Lower lobe of right lung (tissue), 2 donors: ENCODE measurements at places on chromosomes 5 and 9. TPM values are rescaled to one million over a fixed set of nuclear protein-coding genes. Genes with fewer than 3 reads are reported as not detected.

Gene CCNI2
- 1.1 TPM for total RNA-seq

- no peak overlapping the region for H3K27ac ChIP-seq
- peaks cover 8% of the 10 kb centered on the region for H3K36me3 ChIP-seq
- no peaks in the 10 kb centered on the region for H3K27me3 ChIP-seq
- peaks cover 42% of the 10 kb centered on the region for H3K4me1 ChIP-seq
Observed at GRCh38 chr9:136059851-136060670, 35.0 kb downstream of the NACC2 start.

- peak overlapping the region; percentile 75 for H3K4me3 ChIP-seq
- peaks cover 4% of the 10 kb centered on the region for H3K4me1 ChIP-seq
- H3K27me3 ChIP-seq, result no peaks in the 10 kb centered on the region
- H3K27ac ChIP-seq, result peak overlapping the region; percentile 82
- no peaks in the 10 kb centered on the region for H3K36me3 ChIP-seq
Observed at GRCh38 chr5:1634337-1634661, 110.5 kb upstream of the LPCAT1 start.

DNA sequence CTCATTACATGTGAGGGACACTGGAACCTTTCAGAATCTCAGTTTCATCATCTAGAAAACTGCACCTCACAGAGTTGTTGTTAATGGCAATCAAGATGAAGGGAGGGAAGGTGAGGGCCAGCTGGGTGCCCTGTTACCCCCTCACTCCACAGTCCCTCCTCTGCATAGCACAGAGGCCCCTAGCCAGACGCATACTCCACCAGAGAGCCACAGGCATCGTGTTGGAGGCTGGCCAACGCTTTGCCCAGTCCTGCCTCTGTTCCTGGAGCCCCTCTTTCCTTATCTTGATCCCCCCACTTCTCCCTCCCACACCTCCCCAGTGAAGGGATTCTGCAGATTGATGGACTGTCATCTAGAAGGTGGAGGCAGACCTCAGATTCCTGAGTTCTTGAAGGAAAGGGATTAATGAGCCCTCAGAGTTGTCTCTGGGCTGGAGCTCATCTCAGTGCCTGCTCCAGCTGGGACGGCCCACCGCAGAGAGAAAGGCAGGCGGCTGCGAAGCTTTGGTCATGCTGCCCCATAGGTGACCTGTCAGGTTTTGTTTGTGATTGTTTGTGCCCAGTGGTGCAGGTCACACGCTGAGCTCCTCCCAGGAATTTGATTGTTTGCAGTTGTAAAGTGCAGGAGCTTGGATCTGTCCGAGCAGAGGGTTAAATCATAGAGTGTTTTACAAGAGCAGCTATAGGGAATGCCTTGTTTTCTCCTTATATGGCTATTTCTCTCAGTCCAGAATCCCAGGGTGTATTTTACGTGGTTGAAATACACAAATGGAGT, 487.3 kb downstream of the CCDC171 start:
- H3K27me3 ChIP-seq, result no peaks in the 10 kb centered on the region
- DNase-seq, result no peak
- no peaks in the 10 kb centered on the region for H3K4me1 ChIP-seq

- peak overlapping the region; percentile 59 for H3K4me3 ChIP-seq
- H3K27me3 ChIP-seq, result peaks cover 7% of the 10 kb centered on the region
- DNase-seq, result peak; percentile 51
- peak overlapping the region; percentile 52 for H3K27ac ChIP-seq
- H3K36me3 ChIP-seq, result no peaks in the 10 kb centered on the region
- H3K4me1 ChIP-seq, result no peaks in the 10 kb centered on the region
Observed at GRCh38 chr5:36607114-36607571, 737 bp downstream of the SLC1A3 start.

- no peak for DNase-seq
- no peak overlapping the region for H3K4me3 ChIP-seq
- H3K4me1 ChIP-seq, result no peaks in the 10 kb centered on the region
- no peaks in the 10 kb centered on the region for H3K36me3 ChIP-seq
- no peaks in the 10 kb centered on the region for H3K27me3 ChIP-seq
Observed at GRCh38 chr5:12672141-12672540, 767.9 kb upstream of the CTNND2 start.
